Stimulated activated CD4-positive, alpha-beta T cell treated with anti-CD3 and anti-CD28 coated beads, Interleukin-12 subunit alpha, Interleukin-12 subunit beta, amount 100 ng/mL, for 4 hours (primary cell): ENCODE measurements at places on chromosomes 5 and 9.
A peak's percentile ranks its signal among the peaks of the same experiment; 100 is the strongest.

DNA sequence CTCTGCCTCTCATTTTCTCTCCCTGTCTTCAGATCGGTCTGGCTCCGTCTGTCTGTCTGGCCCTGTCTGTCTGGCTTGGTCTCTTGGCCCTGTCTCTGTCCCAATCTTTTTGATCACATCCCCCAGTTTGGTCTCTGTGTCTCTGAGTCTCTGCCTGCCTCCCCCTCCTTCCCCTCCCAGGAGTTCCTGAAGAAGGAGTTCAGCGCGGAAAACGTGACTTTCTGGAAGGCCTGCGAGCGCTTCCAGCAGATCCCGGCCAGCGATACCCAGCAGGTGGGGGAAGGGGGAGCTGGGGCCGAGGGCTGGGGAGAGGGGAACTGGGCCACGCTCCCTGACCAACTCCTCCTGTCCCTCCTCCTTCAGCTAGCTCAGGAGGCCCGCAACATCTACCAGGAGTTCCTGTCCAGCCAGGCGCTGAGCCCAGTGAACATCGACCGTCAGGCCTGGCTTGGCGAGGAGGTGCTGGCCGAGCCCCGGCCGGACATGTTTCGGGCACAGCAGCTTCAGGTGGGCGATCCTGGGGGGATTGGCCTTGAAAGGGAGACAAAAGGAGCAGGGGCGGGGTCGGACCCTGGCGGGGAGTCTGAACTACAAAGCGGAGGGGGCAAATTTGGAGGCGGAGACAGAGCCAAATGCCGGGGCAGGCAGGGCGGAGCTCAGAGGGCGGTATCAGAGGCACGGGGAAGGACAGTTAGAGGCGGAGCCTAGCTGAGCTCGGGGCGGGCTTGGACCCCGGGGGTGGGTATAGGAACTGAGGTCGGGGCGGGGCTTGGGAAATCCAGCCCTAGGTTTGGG, 9.0 kb downstream of the RGS14 start:
- no peak for DNase-seq

DNA sequence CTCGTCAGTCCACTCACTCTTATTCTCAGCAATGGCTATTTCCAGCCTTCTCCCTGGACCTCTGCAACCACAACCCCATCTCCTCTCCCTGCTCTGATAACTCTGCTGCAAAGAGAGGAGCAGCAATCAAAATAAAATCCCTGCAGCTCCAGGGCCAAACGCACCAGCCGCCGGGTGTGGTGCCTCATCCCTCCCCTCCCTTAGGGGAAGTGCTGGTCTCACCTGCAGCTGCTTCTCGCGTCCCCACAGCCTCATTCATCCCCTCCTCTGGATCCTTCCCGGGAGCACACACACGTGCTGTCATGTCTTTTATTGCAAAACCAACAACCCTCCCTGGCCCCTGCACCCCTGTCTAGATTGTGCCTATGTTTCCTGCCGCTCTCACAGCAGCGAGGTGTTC, 77.8 kb downstream of the TENT4A start:
- DNase-seq = no peak

GRCh38 chr5:143322176-143322575, 81.3 kb downstream of the NR3C1 start:
- DNase-seq = no peak

GRCh38 chr5:22431840-22432239, 421.3 kb downstream of the CDH12 start:
- DNase-seq = no peak

DNA sequence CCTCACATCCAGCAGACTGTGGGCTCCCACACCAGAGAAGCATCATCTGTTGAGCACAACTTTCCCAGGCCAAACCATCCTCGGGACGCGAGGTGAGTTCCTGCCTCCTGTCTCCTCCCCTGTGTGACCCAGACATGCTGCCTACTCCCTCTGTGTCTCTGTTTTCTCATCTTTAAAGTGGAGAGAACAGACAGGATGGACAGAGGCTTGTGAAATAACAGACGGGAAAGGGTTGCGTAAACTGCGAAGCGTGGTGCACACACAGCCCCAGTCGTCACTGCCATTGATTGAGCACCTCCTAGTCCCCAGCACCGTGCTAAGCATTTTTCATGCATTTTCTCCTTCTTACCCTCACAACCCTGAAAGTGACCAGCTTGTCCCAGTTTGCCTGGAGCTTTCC, 52.1 kb upstream of the LMX1B start:
- DNase-seq = no peak

DNA sequence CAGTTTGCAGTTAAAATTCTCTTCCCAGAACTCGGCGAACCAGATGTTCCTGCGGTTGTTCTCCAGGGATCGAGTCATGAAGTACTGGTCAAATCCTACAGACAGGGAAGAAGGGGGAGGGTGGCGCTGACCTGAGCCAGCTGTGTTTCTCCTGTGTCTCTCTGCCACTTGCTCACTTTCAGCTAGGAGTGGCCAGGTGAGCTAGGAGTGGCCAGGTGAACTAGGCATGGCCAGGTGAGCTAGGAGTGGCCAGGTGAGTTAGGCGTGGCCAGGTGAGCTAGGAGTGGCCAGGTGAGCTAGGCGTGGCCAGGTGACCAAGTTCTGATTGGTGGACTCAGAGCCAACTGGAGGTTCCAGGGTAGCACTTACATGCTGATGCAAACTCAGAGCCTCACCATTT, 5.8 kb downstream of the GRM6 start:
- no peak for DNase-seq

DNA sequence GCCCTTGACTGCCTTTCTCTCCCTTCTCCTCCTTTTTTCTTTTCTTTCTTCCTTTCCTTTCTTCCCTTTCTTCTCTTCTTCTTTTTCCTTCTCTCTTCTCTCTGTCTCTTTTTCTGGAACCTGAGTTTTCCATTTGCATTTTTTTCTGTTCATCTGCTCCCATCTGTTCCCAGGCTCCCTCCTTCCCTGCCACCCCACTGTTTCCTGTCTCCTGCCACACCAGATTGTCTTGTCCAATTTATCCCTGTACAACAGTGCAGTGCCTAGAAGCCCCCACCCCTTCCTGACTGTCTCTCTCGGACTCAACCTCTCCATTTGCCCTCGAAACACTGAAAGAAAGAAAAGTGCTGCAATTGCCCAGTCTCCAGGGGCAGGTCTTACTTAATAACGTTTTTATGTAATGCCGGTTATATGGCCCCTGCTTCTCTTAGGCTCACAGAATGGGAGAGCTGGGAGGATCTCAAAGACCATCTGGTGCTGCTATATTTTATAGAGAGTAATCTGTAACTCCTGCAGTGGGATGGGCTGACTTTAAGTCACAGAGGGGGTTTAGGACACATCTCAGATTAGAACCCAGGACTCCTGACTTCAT, 101.4 kb downstream of the RALGPS1 start:
- no peak for DNase-seq

DNA sequence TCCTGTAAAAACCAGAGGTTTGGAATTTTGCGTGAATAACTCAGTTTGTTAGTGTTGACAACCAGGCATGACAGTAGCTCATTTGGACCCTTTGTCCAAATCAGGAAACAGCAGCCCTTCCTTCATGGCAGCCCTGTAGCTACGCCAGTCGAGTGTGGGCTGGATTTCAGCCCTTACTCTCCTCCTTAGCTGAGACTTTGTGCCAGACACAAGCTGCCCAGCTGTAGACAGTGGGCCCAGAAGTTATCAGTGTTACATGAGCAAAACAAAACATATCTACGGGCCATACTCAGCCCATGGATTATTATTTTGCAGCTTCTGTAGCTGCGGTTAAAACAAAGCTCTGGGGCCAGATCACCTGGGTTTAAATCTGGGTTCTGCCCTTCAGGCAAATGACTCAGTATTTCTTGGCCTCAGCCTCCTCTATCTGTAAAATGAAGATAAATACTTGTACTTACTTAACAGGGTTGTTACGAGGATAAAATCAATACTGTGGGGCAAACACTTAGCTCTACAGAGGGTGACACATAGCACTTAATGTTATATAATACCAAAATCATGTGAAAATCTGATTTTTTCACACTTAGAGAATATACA, 76.9 kb downstream of the GHR start:
- DNase-seq = no peak

DNA sequence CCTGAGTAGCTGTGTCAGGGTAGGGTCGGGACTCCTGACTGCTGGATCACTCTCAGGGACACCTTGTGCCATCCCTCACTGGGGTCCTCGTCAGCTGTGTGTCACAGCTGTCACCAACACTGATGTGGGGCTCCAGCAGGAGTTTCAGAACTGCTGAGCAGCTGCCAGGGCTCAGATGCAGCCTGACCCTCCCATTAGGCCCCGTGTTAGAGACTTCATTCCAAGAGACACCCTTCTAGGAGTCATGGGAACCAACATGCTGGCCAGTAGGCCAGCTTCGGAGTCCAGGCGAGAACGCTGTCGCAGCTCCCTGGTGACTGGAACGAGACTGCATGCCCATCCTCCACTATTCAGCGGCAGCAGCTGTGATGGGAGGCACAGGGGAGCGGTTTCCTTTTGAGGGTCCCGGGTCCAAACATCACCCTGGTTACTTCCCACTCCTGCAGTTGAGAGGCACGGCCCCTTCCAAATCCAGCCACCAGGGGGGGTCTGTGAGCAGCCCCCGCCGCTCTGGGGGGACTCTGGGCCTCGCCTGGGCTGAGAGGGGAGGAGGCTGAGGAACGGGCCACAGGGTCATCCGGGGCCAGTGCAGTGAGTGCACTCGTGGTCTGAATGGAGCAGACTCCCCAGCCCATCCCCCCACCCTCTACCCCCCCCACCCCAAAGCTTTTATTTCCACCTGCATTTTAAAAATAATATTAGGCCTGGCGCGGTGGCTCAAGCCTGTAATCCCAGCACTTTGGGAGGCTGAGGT, 12.6 kb upstream of the TCF7 start:
- DNase-seq = peak; percentile 74
